Kidney epithelial cell (primary cell): ENCODE measurements at places on chromosomes 13 and 19. TPM values are rescaled to one million over a fixed set of nuclear protein-coding genes. Genes with fewer than 3 reads are reported as not detected.

The ZNF229 gene
- total RNA-seq = 4.9 and 17.5 TPM in 2 replicates

The SULT2A1 gene
- total RNA-seq = not detected in 2 replicates

The RAB3A gene
- 0.07 and 0.38 TPM in 2 replicates for total RNA-seq

GRCh38 chr19:7265963-7266362, 28.3 kb downstream of the INSR start:
- DNase-seq = no peak

DNA sequence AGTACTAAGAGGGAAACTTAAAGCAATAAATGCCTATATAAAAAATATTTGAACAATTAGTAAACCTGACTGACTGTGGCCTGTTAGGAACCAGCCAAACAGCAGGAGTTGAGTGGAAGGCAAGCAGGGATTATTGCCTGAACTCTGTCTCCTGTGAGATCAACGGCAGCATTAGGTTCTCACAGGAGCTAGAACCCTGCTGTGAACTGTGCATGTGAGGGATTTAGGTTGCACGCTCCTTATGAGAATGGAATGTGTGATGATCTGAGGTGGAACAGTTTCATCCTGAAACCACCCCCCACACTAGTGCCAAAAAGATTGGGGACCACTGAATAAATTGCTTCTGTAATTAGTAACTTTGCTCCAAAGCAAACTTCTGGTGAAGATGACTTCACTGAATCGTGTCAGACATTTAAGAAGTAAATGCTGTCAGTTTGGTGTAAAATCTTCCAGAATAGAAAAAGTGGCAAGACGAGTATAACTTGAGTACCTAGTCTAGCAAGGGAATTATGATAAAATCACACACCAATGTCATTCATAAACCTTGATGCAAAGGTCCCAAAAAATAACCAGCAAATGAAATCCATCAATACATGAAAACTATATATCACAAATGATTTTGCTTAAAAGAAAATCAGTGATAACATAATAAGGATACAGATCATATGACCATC, 53.8 kb downstream of the SLC6A16 start:
- no peak for DNase-seq
